ENCODE measurements at places on chromosomes 3 and 15.

DNA sequence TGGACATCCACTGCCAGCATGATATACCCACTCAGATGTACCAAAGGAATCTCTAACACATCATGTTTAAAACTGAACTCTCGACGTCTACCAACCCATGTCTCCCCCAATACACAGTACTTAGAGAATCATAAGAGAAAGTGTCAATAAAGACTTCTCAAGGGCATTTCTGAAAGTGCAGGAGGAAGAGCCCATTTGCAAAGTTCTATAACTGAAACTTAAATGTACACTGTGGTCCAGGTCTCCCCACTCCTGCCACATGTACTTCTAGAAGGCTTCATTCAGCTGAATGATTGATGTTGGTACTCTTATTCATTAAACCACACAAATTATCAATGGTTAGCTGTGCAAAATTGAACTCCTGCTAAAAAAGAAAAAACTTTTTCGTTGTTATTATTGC is 31.8 kb downstream of the HERC1 start:
- no peak for DNase-seq

DNA sequence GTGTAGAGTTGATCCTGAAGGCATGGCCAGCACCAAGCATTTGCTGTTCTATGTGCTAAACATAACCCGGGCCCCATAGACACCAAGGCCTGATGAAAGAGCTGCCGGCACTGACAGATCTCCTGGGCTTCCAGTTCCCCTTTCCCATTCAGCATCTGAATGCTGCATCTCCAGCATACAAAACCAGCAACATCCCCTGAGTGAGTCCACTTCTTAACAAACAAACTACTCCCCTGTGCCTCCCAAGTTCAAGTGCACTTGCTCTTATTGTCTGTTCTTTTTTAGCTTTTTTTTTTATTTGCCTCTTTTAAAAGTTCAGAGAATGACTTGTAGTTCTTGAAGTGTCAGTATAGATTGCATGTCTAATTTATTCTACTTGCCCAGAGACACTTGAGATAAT is 156.0 kb downstream of the EDEM1 start:
- no peak for DNase-seq

- DNase-seq: no peak
These were observed 504.6 kb upstream of the NECTIN3 start for GRCh38 chr3:110567029-110567428.

- no peak for DNase-seq
These were observed 1010.9 kb downstream of the NTRK3 start for GRCh38 chr15:87245592-87245991.

DNA sequence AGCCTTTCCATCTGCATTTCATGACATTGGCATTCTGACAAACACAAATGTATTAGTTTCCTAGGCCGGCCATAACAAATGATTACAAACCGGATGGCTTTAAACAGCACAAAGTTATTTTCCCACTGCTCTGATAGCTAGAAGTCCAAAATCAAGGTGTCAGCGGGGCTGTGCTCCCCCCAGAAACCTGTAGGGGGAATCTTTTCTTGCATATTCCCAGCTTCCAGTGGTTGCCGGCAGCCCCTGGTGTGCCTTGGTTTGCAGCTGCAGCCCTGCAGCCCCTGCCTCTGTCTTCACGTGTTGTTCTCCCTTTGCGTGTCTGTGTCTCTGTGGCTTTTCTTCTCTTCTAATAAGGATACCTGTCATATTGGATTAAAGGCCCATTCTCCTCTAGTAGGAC is 79.0 kb upstream of the CDV3 start:
- DNase-seq: no peak

GRCh38 chr3:120059081-120059864 is 35.0 kb downstream of the GSK3B start:
- DNase-seq: no peak

DNA sequence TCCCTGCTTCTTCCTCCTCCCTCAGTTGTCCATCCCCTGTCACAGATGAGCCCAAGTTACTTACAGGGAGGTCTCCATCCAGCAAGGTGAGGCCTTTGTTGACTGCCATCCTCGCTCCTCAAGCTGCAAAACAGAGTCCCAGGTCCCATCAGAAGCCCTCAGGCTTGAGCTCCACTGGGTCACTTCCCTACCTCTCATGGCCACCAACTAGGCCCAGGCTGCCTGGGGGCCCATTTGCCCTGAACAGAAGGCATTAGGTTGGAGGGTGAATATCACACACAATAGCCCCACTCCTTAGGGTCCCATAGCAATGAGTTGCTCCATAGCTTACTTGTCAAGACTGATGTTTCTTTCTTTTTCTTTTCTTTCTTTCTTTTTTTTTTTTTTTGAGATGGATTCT is 1.8 kb downstream of the PLIN1 start:
- no peak for DNase-seq

GRCh38 chr3:72482589-72483321 is 365.5 kb downstream of the SHQ1 start:
- DNase-seq: peak; percentile 95

DNA sequence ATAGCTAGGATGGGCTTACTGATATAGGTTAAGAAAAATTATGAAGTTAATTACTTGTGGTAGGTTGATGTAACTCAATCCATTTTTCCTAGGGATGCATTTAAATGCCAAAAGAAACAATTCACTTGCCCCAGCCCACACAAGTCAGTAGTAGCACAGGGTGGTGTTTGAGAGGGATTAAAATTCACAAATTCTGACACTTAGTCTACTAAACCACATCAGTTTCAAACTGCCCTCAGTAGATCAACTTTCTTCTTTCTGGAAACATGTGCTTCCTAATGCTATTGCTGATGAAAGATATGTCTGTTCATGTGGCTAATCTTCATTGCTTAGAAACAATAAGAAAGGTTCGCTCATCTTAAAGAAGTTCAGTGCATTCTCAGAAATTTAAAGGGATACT is 160.6 kb downstream of the EPHA3 start:
- no peak for DNase-seq

All from CD14-positive monocyte (primary cell).